Activated CD8-positive, alpha-beta memory T cell treated with anti-CD3 and anti-CD28 coated beads for 4 hours (primary cell): ENCODE measurements at places on chromosomes 3 and 15.

DNA sequence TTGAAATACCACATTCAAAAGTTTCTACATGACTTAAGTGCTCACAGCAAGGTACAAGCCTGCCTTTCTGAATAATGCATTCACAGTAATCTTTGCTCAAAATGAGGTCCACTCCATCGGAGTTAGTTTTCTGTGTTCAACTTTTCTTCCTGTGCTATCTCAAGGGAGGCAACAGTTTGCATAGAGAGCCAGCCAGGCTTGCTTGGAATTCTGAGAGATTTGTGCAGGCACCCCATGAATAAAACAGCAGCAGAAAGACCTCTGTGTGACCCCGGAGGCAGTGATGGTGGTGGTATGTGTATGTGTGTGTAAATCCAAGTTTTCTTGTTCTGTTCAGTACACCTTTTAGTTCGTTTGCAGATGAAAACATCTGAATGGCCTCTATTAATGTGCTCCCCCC, 124.0 kb downstream of the ADAMTS9 start:
- no peak for DNase-seq

- DNase-seq = no peak
Observed at GRCh38 chr15:38085114-38085513, 150.7 kb downstream of the TMCO5A start.

GRCh38 chr3:71370467-71370866, 213.1 kb downstream of the FOXP1 start:
- no peak for DNase-seq

GRCh38 chr3:71152039-71152891, 431.3 kb downstream of the FOXP1 start:
- DNase-seq = no peak

GRCh38 chr15:25568751-25569150, 129.9 kb upstream of the UBE3A start:
- DNase-seq = no peak

GRCh38 chr15:58221591-58222241, 83.5 kb downstream of the AQP9 start:
- no peak for DNase-seq

- DNase-seq = no peak
Observed at GRCh38 chr3:172557515-172558220, 34.4 kb upstream of the TNFSF10 start.

DNA sequence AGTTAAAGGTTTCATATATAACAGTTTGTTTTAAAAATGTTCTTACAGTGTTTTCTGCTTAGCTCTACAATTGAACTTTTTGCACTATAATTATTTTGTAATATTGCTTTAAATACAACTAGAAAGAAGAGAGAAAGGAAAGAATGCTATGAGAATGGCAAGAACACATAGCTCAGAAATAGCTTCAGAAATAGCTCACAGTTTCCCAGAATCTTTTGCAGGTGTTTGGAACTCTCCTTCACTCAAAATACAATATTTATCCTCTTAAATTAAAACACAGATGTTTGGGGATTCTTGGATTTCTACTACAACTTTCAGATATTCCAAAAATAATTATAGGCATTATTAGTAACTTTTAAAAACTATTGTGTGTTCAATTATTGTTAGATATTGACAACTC, 658.0 kb upstream of the DPPA4 start:
- DNase-seq = no peak

GRCh38 chr3:186162221-186162620, 53.3 kb upstream of the ETV5 start:
- DNase-seq = no peak

DNA sequence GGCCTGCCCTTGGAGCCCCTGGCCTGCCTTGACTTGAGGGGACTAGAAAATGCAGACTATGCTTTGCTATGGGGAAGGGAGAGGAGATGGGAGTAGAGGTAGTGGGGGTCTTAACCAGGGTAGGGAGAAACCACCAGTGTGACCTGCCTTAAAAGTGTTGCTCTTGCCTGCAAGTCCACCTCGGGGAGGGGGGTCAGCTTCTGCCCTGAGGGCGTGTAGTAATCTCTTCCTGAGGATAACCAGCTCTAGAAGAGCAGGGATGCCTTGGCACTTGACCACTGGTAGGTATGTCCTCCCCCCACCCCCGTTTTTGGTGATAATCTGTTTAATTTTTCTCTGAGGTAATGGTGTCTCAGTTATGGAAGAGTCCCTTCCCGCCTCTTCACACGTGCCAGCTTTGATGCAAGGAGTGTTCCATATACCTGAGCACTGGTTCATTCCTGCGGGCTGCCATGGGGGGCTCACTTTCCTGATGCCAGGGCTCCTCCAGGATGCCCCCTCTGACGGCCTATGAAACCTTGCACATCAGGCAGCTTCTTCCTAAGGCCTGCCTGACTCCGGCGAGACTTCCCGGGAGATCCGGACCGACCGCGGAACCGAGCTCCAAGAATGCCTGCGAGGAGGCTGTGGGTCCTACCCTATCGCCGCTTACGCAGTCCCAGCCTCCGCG, 780 bp upstream of the P4HTM start:
- no peak for DNase-seq

- no peak for DNase-seq
Observed at GRCh38 chr15:70197945-70198361, 100.2 kb upstream of the TLE3 start.

GRCh38 chr3:179797192-179797591, 144.4 kb downstream of the USP13 start:
- no peak for DNase-seq

GRCh38 chr3:69065318-69065964, 13.3 kb upstream of the TMF1 start:
- no peak for DNase-seq

DNA sequence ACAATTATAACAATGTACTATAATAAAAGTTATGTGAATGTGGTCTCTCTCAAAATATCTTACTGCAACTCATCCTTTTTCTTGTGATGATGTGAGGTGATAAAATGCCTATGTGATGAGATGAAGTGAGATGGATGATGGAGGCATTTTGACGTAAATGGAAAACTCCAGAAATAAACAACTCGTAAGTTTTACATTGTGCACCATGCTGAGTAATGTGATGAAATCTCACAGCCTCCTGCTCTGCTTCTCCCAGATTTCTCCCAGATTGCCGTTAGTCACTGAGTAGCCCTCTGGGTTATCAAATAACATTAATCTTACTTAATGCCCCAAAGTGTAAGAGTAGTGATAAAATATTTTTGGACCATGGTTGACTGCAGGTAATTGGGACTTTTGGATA, 64.8 kb upstream of the SLCO2A1 start:
- DNase-seq = no peak

GRCh38 chr3:151814588-151814987, 672 bp downstream of the AADAC start:
- no peak for DNase-seq

DNA sequence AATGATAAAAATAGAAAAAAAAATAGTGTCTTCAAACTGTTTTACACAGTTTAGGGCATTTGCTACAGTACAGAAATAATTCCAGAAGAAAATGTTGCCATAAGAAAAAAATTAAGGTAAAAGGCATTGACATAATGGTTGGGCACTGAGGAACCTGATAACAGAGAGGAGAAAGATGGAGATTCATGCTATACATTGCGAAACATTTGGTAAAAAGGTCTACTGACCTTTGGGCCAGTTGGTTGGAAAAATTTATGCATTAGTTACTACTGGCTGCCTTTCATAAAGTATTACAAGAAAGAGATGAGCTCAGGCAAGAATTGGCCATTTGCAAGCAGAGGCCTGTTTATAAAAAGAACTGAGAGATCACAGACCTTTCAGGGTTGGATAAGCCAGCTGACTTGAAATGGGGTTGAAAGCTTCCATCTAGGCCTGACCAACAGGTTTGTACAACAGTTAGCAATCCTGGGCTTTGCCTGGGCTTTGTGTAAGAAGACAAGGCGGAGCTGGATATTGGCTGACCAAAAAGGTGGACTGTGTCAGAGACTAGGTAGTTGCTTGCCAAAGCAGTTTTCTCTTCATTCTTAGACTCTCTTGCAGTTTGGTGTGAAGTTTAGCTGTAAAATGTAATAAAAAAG, 166.6 kb upstream of the MCTP2 start:
- no peak for DNase-seq

- DNase-seq = no peak
Observed at GRCh38 chr3:196016059-196016458, 65.8 kb downstream of the TFRC start.

GRCh38 chr15:70584441-70584837, 178.9 kb downstream of the UACA start:
- no peak for DNase-seq

DNA sequence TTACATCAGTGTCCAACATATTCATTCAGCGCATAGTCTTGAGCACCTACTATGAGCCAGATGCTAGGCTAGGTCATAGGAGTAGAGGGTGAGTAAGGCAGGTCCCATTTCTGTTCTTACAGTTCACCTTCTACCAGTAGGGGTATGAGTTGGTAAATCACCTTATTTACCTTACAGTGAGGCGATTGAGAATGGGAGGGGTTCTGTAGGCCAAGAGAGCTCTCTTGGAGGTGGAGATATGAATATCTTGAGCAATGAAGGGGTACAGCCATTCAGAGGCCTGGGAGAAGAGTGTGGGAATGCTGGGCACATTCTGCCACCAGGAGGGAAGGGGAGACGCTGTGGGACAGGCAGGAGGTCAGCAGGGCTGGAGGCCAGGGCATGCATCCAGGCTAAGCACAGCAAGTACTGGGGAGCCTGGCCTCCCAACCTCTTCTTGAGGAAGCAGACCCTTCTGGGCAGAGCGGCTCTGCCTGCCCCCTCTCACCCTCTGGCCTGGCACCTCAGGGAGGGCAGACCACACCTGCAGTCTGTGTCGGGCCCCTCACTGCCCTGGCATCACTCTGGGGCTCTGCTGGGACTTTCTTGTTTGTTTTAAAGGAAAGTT, 123.4 kb downstream of the EEFSEC start:
- no peak for DNase-seq

DNA sequence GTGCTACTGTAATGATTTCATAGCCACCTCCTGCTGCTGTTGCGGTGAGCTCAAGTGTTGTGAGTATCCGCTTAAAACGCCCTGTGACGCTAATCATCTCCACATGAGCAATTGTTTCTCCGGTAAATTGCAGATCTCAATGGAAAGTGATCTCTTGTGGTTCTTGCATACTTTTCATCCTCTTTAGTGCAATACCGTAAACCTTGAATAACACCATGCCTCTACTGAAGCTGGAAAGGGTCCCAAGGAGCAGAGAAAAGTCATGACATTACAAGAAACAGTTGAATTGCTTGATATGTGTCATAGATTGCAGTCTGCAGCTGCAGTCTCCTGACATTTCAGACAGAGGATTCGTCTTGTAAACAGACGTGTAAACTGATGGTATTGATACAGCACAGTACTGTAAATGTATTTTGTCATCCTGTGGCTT, 6.0 kb upstream of the CEMIP start:
- no peak for DNase-seq

- no peak for DNase-seq
Observed at GRCh38 chr3:14496351-14496750, 43.8 kb downstream of the GRIP2 start.

DNA sequence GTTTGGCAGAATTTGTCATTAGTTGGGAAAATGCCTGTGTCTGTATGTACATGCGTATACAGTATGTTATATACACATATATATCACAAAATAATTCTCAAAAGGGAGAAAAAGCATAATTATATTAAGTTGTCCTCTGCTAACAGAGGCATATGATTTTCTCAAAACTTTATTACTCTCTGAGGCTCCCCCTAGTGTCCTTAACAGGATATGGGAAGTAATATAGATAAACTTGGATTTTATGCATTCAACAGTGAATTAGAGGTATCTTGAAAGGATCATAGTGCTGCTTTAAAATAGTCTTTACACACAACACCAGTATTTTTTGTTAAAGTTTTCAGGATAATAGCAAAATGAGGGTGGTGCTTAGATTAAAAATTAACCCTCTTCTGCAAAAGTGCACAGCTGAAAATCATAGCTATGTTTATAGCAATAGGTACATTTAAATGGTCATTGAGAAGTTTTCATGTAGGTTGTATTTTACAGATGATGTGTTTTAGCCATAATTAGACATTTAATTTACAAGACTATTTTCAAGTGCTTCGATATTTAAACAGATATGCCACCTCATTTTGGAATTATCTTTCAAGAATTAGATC, 454.0 kb upstream of the ROBO2 start:
- no peak for DNase-seq

- no peak for DNase-seq
Observed at GRCh38 chr15:94671858-94672532, 440.6 kb downstream of the MCTP2 start.

GRCh38 chr3:10869460-10869859, 53.4 kb downstream of the SLC6A11 start:
- DNase-seq = no peak

DNA sequence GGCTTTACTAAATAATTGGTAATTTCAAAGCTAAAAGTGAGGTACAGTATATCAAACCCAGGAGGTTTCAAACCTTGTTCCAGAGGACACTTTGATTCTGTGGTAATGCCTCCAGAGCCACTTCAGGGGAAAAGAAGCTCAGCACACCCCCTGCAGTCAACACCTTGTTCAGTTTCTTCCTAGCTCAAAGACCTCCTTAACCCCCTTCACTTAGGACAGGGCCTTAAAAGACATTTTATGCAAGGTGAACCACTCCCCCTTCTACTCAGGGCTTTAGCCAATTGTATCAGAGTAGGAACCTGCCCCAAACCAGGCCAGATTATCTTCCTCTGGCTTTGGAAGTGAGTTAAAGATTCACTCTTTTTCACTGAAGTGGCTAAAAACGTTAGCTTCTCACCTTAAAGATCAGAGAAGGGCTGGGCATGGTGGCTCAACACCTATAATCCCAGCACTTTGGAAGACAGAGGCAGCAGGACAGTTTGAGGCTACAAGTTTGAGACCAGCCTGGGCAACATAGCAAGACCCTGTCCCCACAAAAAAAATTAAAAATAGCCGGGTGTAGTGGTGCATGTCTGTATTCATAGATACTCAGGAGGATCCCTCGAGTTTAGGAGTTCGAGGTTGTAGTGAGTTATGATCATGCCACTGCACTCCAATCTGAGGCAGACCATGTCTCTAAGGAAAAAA, 3.4 kb downstream of the DENND6A start:
- no peak for DNase-seq

DNA sequence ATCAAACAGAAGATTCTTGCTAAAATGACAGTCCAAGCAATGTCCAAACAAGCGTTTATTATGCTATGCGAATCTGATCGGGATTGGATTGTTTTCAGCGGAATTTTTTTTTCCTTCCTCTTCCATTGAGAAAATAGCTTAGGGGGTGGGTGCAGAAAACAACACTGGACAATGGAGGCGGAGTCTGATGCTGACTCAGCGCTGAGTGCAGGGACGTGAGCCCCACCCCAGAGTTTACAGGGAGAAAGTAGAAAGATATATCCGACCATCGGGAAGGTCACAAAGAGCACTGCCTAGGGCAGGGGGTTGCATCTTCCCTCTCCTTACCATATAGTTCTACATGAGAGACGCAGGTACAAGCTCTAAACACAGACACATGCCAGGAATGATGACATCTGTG, 117.0 kb downstream of the FOXP1 start:
- no peak for DNase-seq
